CD4-positive, alpha-beta T cell treated with Interleukin-15 for 4 hours (primary cell): ENCODE measurements at places on chromosomes 2 and 18.

- no peak for DNase-seq
Measured at GRCh38 chr2:177352441-177353186, 40.0 kb upstream of the AGPS start.

GRCh38 chr2:147214914-147215313 is 629.9 kb upstream of the ACVR2A start:
- DNase-seq = no peak

GRCh38 chr2:42865884-42866881 is 73.8 kb upstream of the HAAO start:
- no peak for DNase-seq

GRCh38 chr2:23814963-23815362 is 112.0 kb downstream of the ATAD2B start:
- DNase-seq = no peak

- no peak for DNase-seq
Measured at GRCh38 chr2:169647496-169647895, 46.7 kb downstream of the CFAP210 start.

- no peak for DNase-seq
Measured at GRCh38 chr2:177667626-177668025, 275.1 kb downstream of the AGPS start.

- DNase-seq = no peak
Measured at GRCh38 chr2:16682431-16683118, 16.9 kb upstream of the CYRIA start.

DNA sequence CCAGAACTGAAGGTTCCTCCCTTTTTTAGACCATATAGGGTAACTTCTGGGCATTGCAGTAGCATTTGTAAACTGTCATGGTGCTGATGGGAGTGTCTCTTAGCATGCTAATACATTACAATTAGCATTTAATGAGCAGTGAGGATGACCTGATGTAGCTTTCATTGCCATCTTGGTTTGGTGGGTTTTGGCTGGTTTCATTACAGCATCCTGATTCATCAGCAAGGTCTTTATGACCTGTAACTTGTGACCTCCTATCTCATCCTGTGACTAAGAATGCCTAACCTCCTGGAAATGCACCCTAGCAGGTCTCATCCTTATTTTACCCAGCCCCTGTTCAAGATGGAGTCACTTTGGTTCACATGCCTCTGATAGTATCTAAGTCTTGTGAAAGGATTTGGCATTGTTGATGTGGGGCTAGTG is 159.0 kb downstream of the TMX3 start:
- DNase-seq = no peak

- DNase-seq = no peak
Measured at GRCh38 chr18:55781481-55781957, 193.5 kb upstream of the TCF4 start.

GRCh38 chr2:200863782-200864175 is 679 bp downstream of the CLK1 start:
- DNase-seq = no peak
